Esophagus muscularis mucosa (tissue), 4 donors: ENCODE measurements at places on chromosomes 6 and 20. TPM values are rescaled to one million over a fixed set of nuclear protein-coding genes. Genes with fewer than 3 reads are reported as not detected.

RIPK1 gene
- 27.5 TPM for total RNA-seq

- no peaks in the 10 kb centered on the region for H3K27me3 ChIP-seq
- DNase-seq, result no peak
- no peaks in the 10 kb centered on the region for H3K4me1 ChIP-seq
- no peaks in the 10 kb centered on the region for H3K36me3 ChIP-seq
- H3K4me3 ChIP-seq, result no peak overlapping the region
Measured at GRCh38 chr6:21121636-21122136, 471.9 kb upstream of the SOX4 start.

DNA sequence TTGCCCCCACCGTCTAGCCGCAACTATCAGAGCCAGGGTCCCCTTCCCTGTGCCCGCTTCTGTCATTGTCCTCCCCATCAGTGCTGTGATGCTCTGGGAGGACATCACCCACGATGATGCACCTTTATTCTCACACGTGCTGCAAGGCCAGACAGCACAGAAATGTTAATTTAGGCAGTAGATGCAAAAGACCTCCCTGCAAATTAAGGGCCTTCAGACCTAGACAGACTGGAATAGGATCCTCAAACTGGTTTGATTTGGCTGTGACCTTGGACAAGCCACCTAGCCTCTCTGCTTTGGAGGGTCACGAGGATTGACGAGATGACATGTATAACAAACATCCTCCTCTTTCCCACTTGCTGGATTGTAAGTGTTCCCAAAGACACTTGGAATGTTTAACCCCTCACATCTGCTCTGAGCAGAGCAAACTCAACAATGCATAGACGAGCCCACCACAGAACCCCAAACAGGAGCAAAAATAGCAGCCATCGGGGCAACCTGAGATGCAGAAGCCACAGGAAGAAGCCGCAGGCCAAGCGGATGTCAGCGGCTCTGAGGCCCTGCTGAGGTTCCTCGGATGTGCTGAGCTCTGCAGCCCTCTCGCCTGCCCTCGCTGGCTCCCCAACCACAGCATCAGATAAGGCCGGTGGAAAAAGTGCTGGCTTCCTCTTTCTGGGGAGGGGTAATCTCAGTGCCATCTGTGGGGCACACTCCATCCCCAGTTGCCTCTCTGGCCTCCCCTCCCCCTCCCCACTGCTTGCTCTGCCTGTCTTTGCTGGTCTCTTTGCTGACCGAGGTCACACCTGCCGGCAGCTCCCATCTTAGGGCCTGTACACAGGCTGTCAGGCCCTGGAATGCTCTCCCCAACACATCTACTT lies 35.3 kb downstream of the TOX2 start:
- H3K4me1 ChIP-seq, result peaks cover 3% of the 10 kb centered on the region
- no peaks in the 10 kb centered on the region for H3K27me3 ChIP-seq
- H3K36me3 ChIP-seq, result no peaks in the 10 kb centered on the region
- no peak overlapping the region for H3K4me3 ChIP-seq
- H3K27ac ChIP-seq, result no peak overlapping the region
- DNase-seq, result no peak

PLAGL1 gene
- 17.9 TPM for total RNA-seq

GRCh38 chr6:106844930-106845329 lies 129.6 kb downstream of the CD24 start:
- no peaks in the 10 kb centered on the region for H3K36me3 ChIP-seq
- H3K27me3 ChIP-seq, result no peaks in the 10 kb centered on the region
- DNase-seq, result no peak

DNA sequence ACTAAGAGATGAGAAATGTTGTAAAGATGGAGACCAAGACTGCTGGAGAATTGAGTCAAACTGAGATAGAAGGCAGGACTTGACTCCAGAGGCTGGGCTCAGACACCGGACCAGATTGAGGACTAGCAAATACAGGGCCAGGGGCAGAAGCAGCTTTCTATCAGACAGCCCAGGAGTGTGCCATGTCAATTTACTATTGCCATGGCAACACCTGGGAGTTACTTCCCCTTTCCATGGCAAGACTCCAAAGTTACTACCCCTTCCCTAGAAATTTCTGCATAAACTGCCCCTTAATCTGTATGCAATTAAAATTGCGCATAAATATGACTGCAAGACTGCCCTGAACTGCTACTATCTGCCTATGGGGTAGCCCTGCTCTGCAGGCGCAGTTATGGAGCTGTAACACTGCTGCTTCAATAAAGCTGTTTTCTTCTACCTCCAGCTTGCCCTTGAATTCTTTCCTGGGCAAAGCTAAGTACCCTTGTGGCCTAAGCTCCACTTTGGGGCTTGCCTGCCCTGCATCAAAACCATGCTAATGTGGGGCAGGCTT lies 90.1 kb upstream of the EDN1 start:
- H3K27me3 ChIP-seq, result no peaks in the 10 kb centered on the region
- no peak for DNase-seq
- H3K36me3 ChIP-seq, result no peaks in the 10 kb centered on the region
- H3K4me3 ChIP-seq, result no peak overlapping the region
- H3K27ac ChIP-seq, result no peak overlapping the region

DNA sequence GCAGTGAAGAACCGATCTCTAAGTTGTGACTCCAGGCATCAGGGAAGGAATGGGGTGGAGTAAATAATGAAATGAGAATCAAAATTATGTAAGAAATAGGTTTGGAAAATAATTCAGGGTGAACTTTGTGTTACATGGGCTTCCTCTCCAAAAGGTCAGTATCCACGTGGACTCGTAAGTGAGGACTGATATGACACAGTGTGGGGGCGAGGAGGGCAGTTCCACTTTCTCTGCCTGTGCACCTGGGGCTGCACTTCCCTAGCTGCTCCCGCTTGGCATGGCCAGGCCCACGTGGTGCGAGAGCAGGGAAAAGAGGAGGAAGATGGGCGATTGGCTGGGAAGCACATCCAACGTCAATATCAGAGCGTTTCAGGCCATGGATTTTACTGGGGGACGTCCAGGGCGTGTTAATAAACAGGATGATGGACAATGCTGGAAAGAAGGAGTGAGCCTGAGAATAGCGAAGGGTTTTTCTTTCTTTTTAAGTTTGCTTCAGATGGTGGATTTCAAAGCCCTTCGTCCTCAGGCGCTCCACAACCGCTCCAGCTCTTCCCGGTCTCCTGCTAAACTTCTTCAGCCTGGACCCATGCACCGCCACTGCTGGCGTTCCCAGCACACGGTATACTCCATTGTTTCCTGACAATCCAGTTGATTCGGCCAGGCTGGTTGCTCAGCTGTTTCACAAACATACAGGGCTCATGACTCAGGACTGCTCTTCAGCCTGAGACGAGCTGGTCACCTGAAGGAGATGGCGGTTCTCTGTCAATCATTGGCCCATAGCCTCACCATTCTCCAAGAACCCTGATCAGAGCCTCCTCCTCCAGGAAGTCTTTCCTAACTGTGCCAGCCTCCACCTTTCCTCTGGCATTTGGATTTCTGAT lies 11.8 kb downstream of the CCR6 start:
- H3K4me1 ChIP-seq, result no peaks in the 10 kb centered on the region
- no peak for DNase-seq
- no peak overlapping the region for H3K4me3 ChIP-seq
- no peaks in the 10 kb centered on the region for H3K27me3 ChIP-seq
- H3K27ac ChIP-seq, result no peak overlapping the region

- peak overlapping the region; percentile 50 for H3K27ac ChIP-seq
- DNase-seq, result no peak
- H3K27me3 ChIP-seq, result no peaks in the 10 kb centered on the region
- H3K4me3 ChIP-seq, result no peak overlapping the region
- H3K4me1 ChIP-seq, result peaks cover 38% of the 10 kb centered on the region
- no peaks in the 10 kb centered on the region for H3K36me3 ChIP-seq
Measured at GRCh38 chr6:137862419-137863090, 4.5 kb upstream of the TNFAIP3 start.

MYB gene
- total RNA-seq, result 0.83 TPM
